ENCODE measurements at places on chromosomes 4 and X.
A peak's percentile ranks its signal among the peaks of the same experiment; 100 is the strongest.

GRCh38 chr4:172865531-172866127, 303.0 kb upstream of the GALNT7 start:
- no peak for DNase-seq

DNA sequence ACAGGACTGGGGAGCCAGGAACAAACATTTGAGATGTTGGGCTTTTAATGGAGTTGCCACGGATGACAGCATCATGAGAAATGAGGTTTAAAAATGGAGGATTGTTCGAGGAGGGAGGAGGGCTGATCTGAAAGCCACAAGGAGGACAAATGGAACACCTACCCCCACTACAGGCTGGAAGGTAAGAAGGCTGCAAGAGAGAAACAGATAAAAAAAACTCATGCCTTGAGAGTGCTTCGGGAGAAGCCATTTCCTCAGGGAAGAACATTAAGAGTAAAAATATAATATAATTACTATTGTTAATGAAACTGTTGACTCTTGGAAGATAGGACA, 119.5 kb upstream of the MAP9 start:
- DNase-seq: no peak

DNA sequence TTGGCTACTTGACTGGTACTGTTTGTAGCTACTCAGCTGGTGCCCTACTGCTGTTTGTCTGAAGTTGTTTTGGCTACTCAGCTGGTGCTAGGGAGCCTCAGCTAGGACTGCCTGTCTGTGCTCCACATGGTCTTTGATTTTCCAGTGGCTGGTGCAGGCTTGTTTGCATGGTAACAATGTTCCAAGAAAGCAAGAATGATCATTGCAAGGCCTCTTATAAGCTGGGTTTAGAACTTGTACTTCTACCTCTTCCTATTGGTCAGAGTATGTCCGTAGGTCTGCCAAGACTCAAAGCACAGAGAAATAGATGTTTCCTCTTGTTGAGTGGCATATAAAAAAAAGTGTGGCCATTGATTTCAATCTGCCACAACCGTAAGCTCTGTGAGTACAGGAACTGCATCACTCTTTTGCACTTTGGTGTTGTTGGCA, 17.6 kb downstream of the NFKB1 start:
- no peak for DNase-seq

GRCh38 chr4:37802068-37802666, 24.3 kb upstream of the PGM2 start:
- no peak for DNase-seq

DNA sequence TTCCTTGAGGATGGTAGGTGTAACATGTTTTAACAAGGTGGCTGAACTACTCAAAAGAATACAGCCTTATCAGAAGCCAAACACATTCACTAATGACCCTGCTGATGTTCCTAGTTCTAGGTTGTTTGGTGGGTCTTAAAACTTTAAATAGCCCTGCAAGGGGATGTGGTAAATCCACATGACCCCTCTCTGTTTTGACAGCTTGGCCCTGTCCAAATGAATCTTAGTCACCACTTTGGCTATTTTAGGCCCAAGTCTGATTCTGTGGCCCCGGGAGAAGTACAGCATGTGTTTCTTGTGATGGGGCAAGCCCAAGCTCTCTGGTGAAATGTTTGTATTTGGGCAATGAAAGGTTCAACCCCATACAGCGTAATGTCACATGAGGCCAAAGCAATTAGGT, 54.5 kb upstream of the GPR34 start:
- DNase-seq: no peak

GRCh38 chr4:185192059-185192458, 11.7 kb downstream of the CFAP97 start:
- no peak for DNase-seq

- no peak for DNase-seq
Observed at GRCh38 chr4:72531322-72531721, 37.7 kb downstream of the ADAMTS3 start.

DNA sequence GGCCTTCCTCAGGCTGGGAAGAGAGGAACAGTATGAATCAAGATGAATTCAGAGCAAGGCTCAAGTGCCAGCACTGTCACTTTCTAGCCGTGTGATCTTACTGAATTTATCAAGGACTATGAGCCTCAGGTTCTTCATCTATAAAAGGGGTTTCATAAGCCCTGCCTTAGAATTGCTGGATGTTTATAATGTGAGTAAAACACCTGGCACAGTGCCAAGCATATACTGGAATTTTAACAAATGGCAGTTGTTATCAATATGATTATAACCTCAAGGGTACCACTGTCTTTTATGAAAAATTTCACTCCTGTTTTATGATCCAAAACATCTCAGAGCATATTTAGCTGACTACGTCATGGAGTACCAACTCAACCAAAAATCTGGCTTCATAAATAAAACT, 4.0 kb downstream of the MAGEC2 start:
- no peak for DNase-seq

DNA sequence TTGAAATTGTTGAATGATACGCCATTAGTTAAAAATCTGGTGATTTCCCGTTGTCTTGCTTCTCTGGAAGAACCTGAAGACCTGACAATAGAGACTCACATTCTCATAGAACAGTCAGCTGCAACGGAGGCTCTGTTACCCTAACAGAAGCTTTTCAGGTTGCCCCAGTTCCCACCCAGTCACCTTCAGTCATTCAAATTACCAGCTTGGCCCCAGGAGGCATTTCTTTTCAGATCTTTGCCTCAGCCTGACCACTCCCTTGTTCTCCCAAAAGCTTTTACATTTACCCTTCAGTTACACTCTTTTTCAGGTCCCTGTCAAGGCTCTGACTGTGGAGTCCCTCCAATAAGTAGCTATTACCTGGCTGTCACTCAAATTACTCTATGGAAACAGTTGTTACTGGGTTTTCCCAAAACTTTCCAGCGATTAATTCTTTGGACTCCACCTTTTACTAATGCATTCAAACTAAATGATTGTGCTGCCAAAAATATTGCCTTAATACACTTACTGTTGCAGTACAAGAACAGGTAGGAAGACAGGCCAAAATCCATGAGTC, 162.2 kb upstream of the FTHL17 start:
- DNase-seq: no peak

DNA sequence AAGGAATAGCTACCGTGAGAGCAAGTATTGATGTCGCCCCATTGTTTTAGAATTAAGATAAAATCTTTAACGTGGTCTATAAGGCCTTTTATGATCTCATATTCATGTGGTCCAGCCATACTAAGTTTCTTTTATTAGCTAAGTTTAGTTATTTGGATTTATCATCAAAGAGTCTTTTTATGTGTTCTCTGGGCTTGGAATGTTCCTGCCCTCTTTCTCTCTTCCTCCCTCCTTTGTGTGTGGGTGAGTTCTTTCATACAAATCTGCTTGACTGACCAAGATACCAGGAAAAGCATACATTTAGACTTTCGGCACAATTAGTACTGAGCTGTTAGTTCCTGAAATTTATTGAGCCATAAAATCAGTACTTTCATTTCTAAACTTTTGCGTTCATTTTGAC, 11.3 kb downstream of the TDO2 start:
- no peak for DNase-seq

GRCh38 chr4:102057122-102057521, 266.6 kb downstream of the BANK1 start:
- DNase-seq: no peak

DNA sequence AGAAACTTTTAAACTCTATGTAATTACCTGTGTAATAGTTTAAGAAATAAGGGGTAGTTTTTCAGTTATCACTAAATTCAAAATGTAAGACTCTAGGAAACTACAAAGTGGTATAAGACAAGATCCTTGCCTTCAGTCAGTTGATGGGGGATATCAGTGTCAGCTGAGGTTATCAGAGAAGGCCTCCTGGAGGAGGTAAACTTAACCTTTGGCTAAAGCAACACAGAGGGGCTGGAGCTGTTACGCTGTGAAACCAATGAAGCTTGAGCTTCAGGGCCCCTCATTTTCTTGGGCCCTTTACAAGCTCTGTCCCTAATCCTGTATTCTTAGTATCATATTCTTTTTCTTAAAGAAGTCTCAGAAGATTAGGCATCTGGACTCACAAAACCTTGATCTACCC, 35.9 kb downstream of the FAM13A start:
- no peak for DNase-seq

GRCh38 chr4:38939165-38939564, 71.6 kb downstream of the FAM114A1 start:
- no peak for DNase-seq

DNA sequence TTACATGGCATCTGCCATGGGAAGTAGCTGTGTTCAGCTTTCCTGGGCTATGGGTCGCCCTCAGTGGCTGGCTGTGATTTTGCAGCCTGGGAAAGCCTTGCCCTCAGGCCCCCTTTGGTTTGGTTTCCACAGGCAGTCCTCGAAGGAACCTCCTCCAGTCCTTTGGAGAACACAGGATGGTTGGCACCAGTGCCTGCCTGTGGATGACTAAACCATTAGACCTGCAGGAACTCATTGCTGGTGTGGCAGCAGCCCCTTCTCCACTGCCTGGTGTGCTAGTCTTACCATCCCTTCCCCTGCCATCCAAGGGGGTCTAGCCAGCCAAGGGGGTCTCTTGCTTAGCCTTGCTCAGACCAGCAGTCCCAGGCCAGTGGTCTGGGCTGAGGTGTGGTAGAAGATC, 71.4 kb upstream of the PJA1 start:
- DNase-seq: no peak

GRCh38 chrX:131725001-131725654, 181.3 kb downstream of the OR13H1 start:
- DNase-seq: no peak

- DNase-seq: no peak
Observed at GRCh38 chr4:108311313-108311712, 142.6 kb upstream of the LEF1 start.

GRCh38 chrX:106481341-106481740, 130.4 kb upstream of the RADX start:
- peak; percentile 4 for DNase-seq

GRCh38 chr4:83108101-83108861, 6.2 kb downstream of the PLAC8 start:
- no peak for DNase-seq

DNA sequence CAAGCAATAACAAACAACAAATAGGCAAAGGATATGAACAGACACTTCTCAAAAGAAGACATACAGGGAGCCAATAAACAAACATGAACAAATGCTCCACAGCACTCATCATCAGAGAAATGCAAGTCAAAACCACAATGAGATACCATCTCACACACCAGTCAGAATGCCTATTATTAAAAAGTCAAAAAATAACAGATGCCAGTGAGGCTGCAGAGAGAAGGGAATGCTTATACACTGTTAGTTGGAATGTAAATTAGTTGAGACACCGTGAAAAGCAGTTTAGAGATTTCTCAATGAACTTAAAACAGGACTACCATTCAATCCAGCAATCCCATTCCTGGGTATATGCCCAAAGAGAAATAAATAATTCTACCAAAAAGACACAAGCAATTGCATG, 129.8 kb upstream of the MAGEB2 start:
- no peak for DNase-seq

GRCh38 chr4:158020176-158020575, 152.6 kb downstream of the GASK1B start:
- DNase-seq: peak; percentile 62

- DNase-seq: no peak
Observed at GRCh38 chr4:44121210-44121609, 327.4 kb downstream of the KCTD8 start.
